ENCODE measurements at places on chromosomes 7 and 10.

GRCh38 chr7:49260538-49260937, 336.2 kb downstream of the CDC14C start:
- DNase-seq, result no peak

DNA sequence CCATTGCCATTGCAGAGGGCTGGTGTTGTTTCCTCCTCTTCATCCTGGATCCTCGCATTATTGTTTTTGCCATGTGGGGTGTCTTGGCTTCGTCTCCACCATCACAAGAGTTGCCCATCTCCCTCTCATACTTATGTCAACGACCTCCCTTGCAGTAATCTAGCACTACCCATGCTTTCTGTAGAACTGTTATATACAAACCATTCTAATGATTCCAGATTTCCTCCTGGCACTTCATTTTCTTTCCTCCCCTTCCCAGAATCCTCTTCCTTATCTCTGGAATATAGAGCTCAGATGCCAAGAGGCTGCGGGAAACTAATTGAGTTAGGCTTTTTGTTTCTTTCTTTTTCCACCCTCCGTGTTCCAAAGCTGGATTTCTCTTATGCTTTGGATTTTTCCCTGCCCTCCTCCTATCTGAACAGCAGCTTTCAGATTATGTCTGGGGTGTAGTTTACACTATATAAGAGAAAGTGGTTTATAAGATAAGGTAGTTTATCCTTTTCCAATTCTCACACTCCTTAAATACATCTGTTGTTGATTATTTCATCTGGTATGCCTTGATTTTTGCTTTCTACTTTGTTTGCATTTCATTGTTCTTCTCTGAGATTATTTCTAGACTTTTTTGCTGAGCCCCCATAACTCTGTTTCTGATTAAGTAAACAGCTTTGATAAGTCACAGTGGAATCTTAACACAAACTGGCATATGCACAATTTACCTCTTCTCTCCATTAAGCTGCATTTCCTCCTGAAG, 264.1 kb downstream of the BICC1 start:
- no peak for DNase-seq

GRCh38 chr7:41788556-41788955, 85.7 kb upstream of the INHBA start:
- DNase-seq, result no peak

GRCh38 chr10:32982911-32983909, 25.2 kb upstream of the ITGB1 start:
- no peak for DNase-seq

GRCh38 chr7:107622429-107622828, 38.2 kb upstream of the SLC26A4 start:
- DNase-seq, result no peak

- no peak for DNase-seq
Measured at GRCh38 chr10:124106241-124106879, 13.0 kb upstream of the CHST15 start.

GRCh38 chr7:37046531-37047079, 322.3 kb upstream of the AOAH start:
- DNase-seq, result no peak

DNA sequence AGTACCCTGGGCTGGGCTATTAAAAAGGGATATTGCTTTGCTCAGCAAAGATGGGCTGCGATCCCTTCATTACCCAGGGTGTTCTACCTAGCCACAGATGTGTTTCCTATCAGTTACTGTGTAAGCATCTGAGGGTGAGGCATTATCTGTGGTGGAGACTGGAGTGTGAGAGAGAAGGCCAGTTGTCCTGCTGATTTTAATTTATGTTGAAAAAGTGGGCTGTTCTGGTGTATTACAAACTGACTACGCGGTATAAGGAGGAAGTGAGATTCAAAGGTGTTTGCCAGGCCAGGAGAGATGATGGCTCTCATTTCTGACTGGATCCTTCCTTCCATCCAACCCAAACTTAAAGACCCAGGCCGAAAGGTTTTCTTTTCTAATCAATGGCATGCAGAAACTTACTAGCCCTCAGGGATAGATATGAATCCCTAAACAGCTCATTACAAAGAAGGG, 7.6 kb downstream of the TCF7L2 start:
- DNase-seq, result no peak

- no peak for DNase-seq
Measured at GRCh38 chr7:123070702-123071286, 75.3 kb upstream of the TAS2R16 start.

DNA sequence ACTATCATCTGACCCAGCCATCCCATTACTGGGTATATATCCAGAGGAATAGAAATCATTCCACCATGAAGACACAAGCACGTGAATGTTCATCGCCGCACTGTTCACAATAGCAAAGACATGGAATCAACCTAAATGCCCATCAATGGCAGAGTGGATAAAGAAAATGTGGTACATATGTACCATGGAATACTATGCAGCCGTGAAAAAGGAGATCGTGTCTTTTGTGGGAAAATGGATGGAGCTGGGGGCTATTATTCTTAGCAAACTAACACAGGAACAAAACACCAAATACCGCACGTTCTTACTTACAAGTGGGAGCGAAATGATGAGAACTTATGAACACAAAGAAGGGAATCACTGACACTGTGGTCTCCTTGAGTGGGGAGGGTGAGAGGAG, 9.8 kb upstream of the KNDC1 start:
- DNase-seq, result no peak

DNA sequence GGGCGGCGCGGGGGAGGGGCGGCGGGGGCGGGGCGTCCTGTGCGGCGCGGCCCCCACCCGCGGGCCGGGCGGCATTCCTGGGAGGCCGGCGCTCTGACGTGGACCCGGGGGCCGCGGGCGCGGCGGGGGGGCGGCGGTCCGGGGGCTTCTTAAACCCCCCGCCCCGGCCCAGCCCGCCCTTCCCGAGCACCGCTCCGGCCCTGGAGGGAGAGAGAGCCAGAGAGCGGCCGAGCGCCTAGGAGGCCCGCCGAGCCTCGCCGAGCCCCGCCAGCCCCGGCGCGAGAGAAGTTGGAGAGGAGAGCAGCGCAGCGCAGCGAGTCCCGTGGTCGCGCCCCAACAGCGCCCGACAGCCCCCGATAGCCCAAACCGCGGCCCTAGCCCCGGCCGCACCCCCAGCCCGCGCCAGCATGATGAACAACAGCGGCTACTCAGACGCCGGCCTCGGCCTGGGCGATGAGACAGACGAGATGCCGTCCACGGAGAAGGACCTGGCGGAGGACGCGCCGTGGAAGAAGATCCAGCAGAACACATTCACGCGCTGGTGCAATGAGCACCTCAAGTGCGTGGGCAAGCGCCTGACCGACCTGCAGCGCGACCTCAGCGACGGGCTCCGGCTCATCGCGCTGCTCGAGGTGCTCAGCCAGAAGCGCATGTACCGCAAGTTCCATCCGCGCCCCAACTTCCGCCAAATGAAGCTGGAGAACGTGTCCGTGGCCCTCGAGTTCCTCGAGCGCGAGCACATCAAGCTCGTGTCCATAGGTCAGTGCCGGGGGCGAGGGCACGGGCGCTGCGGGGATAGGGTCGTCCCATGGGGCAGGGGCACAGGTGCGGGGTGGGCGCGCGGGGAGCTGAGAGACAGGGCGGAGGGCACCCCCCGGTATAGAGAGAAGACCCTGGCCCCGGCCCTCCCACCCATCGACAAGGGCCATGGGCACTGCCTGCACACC, at the start of gene FLNC:
FLNC (plus strand) TSS at position 176 of the 947 bp plus-strand sequence; CDS start at position 408, 232 bp downstream.
- DNase-seq, result no peak

GRCh38 chr10:124306922-124307371, 111.8 kb downstream of the OAT start:
- no peak for DNase-seq

DNA sequence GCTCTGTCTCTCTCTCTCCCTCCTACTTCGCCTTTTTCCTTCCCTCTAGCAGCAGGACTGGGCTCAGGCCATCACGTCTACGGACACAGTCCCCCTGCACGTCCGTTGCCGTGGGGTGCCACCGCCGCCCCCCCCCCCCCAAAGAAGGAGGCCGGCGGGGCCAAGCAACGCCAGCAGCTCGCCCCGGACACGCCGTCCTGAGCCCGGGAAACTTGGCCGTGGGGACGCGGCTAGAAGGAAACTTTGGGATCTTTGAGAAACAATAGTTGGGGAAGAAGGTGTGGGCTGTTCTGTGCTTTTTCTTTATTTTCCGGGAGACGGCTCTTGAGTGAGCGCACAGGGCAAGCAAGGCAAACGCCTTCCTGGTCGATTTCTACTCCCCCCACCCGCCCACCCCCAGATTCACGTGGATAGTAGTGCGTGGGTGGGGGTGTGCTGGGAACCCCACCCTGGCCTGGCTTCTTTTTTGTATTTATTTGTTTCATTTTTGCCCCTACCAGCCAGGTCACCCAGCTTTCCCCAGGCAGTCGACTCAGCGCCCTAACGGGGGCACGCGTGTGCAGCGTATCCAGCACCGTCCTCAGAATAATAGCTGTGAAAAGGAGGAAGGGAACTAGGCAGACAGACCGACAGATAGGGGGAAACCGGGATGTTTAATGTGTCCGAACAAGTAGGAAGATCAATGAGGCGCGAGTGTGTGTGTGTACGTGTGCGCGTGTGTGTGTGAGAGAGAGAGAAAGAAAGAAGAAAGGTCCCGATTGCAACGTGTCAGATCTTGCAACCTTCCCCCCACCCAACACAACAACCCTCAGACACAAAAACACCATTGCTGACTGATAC, 1.4 kb downstream of the MXI1 start:
- DNase-seq, result no peak

DNA sequence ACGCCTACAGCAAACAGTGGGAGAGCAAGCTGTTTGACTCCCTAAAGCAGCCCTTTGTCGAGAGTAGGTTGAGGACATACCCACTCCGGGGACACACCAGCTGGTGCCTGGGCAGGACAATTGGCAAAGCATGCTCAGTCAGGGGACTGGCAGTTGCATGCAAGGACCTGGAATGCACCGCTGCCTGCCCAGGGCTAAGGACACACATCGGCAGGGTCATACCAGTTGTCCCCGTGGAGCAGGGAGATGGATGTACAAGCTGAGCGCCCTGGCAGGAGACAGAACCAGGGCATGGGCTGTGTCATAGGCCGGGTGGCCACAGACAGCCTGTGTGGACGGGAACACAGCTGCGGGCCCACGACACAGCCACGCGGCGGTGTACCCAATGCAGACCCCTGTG, 18.3 kb upstream of the ELN start:
- DNase-seq, result no peak

DNA sequence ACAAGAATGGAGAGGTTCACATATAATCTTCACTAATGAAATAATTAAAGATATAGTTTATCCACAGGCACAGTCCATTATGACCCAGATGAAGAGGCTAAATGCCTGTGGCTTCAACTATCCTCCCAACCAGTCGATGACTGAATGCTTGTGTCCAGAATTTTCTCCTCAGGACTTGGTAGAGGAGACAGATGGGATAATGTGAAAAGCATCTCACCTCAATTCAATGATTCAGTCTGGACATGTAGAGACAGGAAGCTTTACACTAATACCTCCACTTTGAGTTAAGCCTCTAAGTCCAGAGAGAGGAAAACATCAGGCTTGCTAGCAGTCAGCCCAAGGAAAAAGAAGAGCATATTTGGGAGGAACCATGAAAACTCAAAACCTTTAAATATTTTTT, 59.1 kb upstream of the COL1A2 start:
- no peak for DNase-seq

- DNase-seq, result no peak
Measured at GRCh38 chr7:73560109-73560835, 2.8 kb upstream of the BCL7B start.

DNA sequence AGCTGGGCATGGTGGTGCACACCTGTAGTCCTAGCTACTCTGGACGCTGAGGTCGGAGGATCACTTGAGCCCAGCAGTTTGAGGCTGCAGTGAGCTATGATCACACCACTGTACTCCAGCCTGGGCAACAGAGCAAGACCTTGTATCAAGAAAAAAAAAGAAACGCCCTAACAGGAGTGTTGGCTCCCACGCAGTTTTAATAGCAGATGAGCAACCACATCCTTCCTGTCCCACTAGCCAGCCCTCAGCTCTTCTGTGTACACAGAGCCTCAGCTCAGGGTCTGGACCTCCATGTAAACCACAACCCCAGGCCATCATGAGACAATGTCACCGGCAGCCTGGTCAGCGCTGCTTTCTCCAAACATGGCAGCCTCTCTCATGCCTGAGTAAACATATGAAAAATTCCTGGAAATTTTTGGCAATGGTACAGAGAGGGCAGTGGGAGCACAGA, 108.2 kb downstream of the PIP4K2A start:
- DNase-seq, result no peak

- DNase-seq, result no peak
Measured at GRCh38 chr7:153507885-153508284, 544.3 kb upstream of the DPP6 start.

- DNase-seq, result no peak
Measured at GRCh38 chr7:46156086-46156485, 235.0 kb upstream of the IGFBP3 start.

DNA sequence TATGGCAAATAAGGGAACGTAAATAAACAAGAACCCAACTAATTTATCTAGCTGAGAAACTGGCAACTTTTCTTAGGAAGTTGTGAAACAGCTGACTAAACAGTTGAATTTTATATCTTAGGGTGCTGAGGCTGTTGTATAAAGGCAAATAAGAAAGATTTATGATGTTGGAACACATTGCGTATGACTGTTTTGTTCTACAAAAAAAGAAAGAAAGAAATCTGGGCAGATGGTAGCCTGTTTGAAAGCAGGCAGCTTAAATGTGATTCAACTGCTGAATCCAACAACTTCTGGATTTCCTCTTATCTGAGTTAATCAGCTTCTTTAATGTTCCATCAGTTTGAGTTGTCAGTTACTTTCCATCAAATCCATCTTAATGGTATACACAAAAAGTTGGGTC, 214.5 kb downstream of the SNX13 start:
- DNase-seq, result no peak

GRCh38 chr7:99128076-99128950, 15.6 kb downstream of the SMURF1 start:
- DNase-seq, result peak; percentile 83

GRCh38 chr7:139060695-139061237, 24.9 kb upstream of the ZC3HAV1L start:
- no peak for DNase-seq

- no peak for DNase-seq
Measured at GRCh38 chr7:79515358-79515757, 61.9 kb upstream of the MAGI2 start.

- no peak for DNase-seq
Measured at GRCh38 chr7:130927564-130927963, 193.6 kb upstream of the KLF14 start.

GRCh38 chr7:5406957-5407945, 16.4 kb downstream of the TNRC18 start:
- DNase-seq, result no peak

DNA sequence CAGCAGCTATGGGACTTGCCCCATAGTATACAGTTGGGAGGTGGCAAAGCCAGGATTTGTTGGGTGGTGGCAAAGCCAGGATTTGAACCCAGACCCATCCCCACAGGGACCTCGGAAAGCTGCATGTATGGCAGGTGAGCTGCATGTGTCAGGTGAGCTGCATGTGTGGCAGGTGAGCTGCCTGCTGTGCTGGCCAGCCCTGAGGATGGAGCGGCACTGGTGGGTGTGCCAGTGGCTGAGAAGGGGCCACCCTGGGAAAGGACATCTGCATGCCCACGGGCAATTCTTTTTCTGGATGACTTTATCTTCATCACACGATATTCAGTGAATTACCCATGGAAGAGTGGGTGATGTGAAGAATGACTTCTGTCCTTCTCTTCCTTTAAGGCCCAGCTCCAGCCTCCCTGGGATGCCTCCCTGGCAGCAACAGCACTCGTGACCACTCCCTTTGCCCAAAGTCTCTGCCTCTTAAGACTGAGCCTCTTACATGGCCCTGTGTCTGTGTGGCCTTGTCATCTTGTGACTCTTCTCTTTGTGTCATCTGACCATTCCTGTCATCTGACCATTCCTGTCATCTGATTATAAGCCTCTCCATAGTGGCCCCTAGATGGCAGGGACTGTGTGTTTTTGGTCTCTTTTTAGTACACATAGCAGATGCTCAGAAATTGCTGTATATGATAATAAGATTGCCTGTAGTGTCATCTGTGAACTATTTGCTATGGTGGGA, 25.0 kb downstream of the CLEC2L start:
- no peak for DNase-seq
